Suppressor macrophage treated with lipopolysaccharide for 4 hours (primary cell): ENCODE measurements at places on chromosomes 12 and 14.

DNA sequence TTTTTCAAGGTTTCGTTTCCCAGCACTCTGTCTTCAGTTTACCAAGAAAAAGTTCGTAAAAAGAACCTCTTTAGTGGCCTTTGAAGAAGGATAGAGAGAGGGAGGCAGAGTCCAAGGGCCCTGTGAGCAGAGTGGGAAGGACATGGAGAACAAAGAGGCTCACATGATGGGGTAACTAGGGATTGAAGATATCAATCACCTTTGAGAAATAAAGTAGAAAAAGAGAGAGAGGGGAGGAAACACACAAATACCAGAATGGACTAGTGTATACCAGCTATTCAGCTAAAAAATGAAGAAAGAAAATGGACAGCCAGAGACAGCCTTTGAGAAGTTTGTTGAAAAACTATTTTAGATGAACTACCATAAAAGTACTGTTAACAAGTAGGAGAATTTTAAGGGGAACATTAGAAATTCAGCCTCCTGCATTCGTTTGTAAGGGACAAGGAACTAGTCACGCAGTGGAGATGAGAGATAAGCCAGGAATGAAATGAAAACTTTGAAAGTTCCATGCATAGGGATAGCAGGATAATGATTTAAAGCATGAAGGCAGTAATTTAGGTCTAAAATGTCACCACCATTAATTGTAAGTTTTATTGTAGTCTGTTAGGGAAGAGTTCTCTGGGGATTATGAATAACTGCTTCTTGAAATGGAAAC lies 82.1 kb downstream of the SPTSSA start:
- no peak for DNase-seq

DNA sequence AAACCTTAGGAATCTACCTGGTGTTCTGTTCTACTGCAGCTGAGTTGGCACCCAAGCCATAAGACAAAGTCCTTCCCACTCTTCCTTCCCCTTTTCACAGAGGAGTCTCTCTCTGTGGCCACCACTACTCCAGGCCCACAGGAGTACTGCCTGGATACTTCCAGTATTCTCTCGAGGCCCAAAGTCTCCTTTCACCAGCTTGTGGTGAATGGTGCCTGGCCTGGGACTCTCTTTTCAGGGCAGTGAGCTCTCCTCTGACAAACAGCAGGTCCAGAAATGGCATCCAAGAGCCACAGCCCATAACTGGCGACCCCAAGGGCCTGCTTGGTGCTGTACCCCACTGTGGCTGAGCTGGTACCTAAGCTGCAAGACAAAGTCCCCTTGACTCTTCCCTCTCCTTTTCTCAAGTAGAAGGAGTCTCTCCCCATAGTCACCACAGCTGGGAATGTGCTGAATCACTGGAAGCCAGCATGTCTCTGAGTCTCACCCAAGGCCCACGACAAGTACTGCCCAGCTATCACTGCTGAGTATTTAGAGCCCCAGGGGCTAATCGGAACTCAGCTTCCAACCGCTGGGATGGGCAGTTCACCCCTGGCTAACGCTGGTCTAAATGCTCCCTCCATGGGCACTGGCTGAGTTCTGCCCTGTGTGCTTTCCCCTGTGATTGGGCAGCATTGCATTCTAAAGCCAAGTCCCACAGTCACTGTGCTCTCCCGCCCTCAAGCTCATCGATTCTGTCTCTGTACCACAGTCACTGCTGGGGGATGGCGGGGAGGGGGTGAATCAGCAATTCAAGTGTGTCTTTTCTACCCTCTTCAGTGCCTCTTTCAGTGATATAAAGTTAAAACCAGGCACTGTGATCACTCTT lies 6.1 kb downstream of the A2ML1 start:
- peak; percentile 16 for DNase-seq

DNA sequence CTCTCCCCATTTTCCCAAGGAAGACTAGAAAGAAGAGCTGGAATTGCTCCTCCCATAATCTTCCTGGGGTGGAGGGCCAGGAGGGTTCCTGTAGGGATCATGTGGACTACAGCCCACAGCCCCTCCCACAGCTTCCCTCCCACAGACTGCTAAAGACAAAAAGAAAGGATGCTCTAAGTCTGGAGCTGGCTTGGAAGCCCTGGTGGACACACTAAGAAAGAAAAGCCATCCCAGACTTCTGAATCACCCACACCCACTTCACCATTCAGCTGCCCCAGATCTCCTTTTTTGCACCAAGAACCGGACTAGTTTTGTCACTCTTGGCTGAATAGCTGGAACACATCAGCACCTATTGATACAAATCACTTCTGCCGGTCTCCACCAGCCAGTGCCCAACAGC lies 56.8 kb upstream of the PLXNC1 start:
- DNase-seq = no peak

DNA sequence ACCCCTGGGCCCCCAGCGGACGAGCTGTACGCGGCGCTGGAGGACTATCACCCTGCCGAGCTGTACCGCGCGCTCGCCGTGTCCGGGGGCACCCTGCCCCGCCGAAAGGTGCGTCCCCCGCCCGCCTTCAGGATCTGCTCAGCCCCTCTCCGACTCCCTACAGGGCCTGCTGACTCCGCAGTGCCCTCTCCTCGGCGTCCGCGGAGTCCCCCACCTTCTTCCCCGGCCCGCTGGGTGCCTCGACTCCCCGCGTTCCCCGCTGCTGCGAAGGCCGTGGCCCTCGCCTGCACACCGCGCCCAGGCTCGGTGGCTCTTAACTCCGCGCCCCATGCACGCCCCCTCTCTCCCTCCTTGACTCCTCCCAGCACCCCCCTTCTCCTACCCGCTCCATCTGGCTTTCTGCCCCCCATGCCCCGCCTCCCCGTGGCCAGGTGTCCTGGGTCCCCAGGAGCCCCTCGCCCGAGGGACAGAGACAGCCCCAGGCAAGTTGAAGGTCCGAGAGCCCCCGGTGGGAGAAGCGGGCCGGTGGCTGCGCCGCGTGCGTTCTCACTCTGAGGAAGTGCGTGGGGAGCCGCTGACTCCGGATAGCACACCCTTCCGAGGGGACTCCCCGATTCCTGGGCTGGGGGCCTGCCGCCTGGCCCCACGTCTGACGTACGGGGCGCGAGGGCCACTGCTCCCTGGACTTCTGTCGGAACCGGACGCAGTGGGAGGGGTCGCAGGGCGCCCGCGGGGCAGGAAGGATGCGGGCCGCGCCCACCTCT lies 594 bp downstream of the TAMALIN start:
- peak; percentile 64 for DNase-seq

GRCh38 chr12:87051621-87052020 lies 795.4 kb upstream of the MGAT4C start:
- no peak for DNase-seq

GRCh38 chr12:111451649-111452129 lies 46.0 kb downstream of the SH2B3 start:
- peak; percentile 71 for DNase-seq
